ENCODE measurements at places on chromosomes 2 and 18.
A peak's percentile ranks its signal among the peaks of the same experiment; 100 is the strongest.

DNA sequence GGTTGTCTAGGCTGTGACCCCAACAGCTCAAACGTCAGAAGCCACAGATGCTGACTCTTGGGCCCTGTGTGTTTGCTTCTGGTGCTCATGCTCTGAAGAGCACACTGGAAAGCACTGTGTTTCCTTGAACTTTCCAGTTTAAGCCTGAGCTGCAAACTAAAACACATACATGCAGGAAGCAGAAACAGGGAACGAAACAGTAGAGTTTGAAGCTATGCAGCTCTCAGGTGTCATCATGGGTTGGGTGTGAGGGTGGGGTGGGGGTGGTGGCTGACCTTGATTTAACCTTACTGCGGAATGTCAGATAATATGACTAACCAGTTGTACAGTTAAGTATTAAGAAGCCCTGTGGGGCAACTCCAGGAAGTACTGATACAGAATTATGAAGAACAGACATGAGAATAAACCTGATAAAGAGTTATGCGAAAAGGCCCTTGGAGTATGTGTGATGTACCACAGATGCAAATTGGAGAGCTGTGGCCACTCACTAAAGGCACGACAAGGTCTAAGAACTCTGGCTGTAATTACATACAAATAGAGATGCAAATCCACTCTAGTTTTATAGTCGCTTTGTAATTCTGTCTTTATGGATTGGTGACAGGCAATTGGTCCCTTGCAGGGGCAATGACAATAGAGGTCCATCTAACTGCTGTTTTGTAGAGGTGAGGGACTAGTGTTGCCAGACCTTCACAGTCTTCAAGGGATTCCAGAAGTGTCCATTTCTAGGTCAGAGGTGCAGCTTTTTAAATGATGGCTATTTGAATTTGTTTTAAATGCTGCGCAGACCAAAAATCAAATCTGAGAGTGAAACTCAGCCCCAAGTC lies 273.1 kb downstream of the NAPG start:
- DNase-seq: no peak

DNA sequence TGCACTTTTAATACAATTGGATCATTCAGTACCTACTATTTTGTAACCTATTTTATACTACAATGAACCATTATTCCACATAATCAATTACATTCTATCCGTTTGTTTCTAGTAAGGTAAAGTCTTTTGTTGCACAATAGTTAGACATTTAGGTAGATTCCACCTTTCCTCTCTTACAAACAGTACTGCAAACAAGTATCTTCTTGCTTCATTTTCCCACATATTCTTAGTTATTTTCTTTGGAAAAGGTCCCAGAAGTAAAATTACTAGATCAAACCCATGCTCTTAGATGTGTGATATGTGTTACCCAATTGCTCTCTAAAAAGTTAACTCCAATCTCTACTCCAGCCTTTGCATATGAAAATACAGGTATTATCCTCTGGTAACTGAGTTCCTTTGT lies 49.6 kb downstream of the SPIRE1 start:
- no peak for DNase-seq

GRCh38 chr2:229575569-229576315 lies 138.6 kb downstream of the DNER start:
- no peak for DNase-seq

- DNase-seq: peak; percentile 84
Observed at GRCh38 chr2:109135359-109136197, 6.6 kb downstream of the SH3RF3 start.

DNA sequence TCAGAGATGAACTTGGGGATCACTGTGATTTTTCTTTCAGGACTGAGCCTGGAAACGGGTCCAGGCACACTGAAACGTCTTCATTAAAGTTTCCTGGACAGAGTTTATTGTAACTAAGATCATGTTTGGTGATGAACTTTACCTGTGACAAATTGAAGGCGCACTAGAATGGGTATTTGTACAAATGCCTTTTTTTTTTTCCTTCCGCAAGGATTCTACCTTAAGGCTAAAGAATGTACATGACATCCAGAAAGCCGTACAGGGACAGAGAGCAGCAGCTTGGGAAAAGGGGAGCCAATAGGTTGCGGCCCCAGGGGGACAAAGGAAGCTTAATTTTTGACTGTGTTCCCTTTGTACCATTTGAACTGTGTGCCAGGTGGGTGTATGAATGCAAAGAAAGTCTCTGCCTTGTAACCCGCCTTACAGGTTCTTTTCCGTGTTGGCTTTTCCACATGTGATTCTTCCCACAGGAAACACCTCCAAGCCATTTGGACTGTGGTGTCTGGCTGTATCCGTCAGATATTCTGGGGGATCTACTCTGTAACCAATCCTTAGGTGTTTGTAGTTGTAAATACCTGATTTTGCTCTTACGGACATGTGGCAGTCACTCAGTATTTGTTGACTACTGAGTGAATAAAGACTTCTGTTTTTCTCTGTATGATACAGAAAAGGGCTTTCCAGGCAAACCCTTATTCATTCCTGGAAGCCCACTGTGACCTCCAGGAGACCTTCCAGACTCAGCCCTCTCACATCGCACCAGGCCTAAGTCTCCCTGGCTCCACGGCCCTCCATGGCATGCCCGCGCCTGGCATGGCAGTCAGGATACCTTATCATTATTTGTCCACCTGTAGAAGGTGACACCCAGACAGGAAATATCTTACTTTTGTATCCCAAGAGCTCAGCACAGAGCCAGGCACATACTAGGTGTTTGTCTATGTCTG lies 1.1 kb downstream of the LRRFIP1 start:
- DNase-seq: no peak

GRCh38 chr2:222024932-222025880 lies 273.6 kb downstream of the PAX3 start:
- peak; percentile 30 for DNase-seq

- no peak for DNase-seq
Observed at GRCh38 chr2:120586507-120587278, 149.0 kb upstream of the GLI2 start.

- no peak for DNase-seq
Observed at GRCh38 chr18:50311650-50312049, 24.2 kb upstream of the CXXC1 start.

GRCh38 chr2:96157649-96158553 lies 12.7 kb upstream of the DUSP2 start:
- DNase-seq: no peak

DNA sequence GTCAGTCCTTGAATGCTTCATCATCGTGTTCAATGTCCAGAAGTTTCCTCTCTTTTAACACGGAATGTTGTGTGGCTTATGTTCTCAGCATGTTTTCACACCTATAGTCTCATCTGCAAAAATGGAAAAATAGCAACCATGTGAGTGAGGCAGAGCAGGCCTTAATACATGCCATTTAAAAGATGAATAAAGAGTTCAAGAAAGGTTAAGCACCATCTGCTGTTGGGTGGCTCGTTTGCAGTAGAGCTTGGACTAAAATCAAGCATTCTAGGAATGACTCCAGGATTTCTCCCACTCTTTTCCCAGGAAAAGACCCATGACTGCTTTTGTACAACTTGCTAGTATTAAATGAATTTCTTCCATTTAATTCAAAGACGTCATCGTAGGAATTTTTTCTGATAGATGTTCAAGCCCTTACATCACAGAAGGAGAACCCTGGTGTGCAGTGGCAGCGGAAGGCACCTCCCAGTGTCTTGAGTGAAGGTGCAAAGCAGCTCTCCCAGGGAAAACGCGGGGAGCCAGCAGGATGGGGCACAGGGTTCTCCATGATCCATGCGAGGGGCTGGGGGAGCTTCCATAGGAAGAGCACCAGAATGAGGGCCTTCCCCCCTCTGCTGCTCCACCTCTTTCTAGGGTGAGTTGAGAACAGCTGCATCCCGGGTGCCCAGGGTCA lies 9.6 kb downstream of the DCDC2C start:
- DNase-seq: peak; percentile 47

DNA sequence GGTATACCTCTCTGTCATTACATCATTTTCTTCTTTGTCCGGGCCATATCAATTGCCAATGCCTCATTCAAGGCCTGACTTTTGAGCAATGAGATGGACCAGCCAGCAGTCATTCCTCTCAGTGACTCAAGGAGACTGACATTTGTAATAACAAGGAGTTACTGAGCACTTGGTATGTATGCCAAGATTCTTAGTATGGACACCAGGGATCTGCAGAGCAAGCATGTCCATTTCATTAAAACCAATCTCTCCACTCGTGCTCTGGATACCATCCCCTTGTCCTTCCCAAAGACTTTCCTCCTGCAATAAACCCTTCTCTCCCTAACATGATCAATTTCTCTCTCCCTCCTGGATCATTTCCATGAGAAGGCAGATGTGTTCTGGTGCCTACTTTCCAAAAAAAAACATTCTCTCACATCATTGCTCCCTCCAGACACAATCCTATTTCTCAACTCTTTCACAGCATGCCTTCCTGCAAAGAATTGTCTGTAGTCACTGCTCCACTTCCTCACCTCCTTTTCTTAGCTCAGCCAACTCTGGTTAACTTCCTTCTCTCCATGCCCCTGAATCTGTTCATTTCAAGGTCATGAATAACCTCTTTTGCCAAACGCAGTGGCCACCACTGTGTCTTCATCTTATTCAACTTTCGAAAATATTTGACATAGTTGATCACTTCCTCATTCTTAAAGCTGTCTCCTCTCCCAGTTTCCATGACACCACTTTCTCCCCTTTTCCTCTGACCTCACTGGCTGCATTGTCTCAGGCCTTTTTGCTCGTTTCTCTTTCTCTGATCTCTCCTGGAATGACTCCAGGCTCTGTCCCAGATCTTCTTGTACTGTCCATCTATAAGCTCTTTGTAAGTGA lies 102.8 kb upstream of the CYP1B1 start:
- no peak for DNase-seq

DNA sequence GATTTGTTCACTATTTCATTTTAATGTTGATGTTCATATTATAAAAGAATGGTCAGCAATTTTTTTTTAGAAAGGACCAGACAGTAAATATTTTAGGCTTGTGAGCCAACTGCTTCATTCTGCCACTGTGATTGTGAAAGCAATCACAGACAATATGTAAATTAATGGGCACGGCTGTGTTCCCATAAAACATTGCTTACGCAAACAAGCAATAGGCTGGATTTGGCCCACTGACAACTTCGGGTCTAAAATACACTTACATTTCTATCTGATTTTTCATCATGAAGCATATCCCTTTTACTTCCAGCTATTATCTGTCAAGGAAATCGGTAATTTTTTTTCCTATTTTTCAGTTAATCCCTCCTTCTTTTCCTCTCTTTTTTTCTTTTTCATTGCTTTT lies 182.2 kb upstream of the CDH2 start:
- DNase-seq: no peak

GRCh38 chr2:239246723-239247122 lies 154.1 kb downstream of the HDAC4 start:
- DNase-seq: peak; percentile 92

GRCh38 chr2:232028631-232029030 lies 67.1 kb downstream of the DIS3L2 start:
- DNase-seq: no peak

GRCh38 chr2:199716807-199717586 lies 134.0 kb downstream of the FTCDNL1 start:
- DNase-seq: peak; percentile 27

DNA sequence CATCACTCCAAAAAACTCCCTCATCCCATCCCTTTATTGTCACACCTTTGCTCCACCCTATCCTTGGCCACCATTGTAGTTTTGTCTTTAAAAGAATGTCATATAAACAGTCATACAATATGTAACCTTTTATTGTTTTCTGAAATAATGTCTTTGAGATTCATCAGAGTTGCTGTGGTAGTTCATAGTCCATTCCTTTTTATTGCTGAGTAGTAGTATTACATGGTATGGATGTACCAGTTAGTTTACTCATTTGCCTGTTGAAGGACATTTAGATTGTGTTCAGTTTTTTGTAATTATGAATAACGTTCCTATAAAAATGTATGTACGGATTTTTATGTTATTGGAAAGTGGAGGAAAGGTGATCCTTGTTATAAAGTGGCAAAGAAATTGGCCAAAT lies 171.8 kb upstream of the GCFC2 start:
- DNase-seq: no peak

DNA sequence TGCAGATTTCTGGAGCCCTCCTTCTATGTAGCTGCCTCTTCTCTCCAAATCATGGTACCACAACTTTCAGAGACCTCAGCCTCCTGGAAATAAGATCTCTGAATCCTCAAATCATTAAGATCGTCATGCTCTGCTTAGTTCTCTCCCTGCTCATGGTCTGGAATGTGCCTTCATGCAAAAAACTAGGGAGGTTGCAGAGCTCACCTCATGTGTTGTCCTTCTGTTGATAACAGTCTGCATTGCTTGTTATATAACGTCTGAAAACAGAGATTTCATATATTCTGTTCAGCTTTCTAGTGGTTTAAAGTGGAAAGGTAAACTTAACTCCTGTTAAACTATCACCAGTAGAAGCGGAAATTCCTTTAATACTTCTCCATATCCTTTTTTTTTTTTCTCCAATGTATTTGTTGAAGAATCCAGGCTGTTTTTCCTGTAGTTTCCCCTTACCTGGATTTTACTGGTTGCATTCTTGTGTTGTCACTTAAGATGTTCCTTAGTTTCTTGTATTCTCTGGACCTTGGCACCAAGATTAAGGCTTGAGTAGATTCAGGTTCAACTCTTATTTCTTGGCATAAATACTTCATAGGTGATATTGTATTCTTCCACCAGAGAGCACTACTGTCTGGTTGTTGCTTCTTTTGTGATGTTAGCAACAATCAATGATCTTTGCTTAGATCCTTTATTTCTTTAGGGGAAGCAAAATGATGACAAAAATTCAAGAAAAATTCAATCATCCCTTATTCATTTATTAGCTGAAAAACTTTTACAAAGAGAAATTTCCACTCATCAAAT lies 211.3 kb downstream of the LOXHD1 start:
- no peak for DNase-seq

DNA sequence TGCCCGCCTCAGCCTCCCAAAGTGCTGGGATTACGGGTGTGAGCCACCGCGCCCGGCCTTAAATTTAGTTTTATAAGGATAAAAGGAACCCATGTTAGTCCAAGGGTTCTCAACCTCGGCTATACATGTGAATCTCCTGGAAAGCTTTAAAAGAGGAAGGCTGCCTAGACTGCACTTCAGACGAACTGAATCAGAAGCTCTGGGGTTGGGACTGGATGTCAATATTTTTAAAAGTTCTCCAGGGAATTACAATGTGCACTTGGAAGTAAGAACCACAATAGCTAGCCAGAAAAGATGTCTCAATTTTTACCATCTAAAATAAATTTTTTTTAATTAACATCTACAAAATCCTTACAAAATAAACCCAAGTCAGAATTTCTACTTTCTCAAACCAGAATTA lies 10.1 kb downstream of the LMAN2L start:
- DNase-seq: no peak

DNA sequence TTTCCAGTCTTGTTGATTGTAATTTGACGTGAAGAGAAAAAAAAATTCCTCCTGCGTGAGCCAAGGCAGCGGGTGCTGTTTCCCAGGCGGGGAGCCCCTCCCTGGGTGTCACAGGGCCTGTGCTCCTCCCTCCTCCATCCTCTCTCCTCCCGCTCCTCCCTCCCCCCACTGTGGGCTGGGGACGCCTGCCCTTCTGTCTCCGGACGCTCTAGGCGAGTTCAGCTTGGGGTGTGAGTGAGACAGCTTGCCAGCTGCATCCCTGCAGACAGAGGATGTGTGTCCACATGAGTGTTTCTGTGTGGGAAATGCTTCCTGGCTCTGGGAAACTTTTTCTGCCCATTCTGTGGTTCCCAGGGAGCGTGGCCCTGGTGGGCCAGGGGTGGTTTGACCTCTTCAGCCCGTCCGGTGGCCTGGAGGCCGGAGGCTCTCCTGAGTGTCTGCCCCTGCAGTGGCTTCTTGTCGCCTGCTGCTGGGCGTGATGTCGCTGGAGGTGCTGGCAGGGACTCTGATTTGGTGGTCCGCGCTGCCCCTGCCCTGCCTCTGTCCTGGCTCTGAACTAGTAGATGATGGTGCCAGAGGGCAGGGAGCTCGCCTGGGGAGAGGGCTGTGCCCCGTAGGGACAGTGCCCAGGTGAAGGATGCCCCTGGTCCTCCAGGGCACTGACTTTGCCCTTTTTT lies 96.4 kb downstream of the USP40 start:
- no peak for DNase-seq

Measured in DMS79 treated with DMSO at 0.1 percent for 48 hours (cell line).